Fibroblast of villous mesenchyme (primary cell): ENCODE measurements at places on chromosomes 6 and 20. TPM values are rescaled to one million over a fixed set of nuclear protein-coding genes. Genes with fewer than 3 reads are reported as not detected.

Gene ERVFRD-1
- total RNA-seq, result not detected in 2 replicates

Gene EBF4
- total RNA-seq, result 2.6 and 3.5 TPM in 2 replicates

Gene FHL5
- not detected in 2 replicates for total RNA-seq

Gene GRIK2
- 15.1 and 20.6 TPM in 2 replicates for total RNA-seq

Gene FAM50B
- 5.2 and 6.0 TPM in 2 replicates for total RNA-seq

Gene SAPCD1
- total RNA-seq, result 0.43 and 1.3 TPM in 2 replicates

Gene SLC17A3
- not detected in 2 replicates for total RNA-seq

Gene SLC16A10
- not detected in 2 replicates for total RNA-seq
